ENCODE measurements at places on chromosomes 2 and 18. TPM values are rescaled to one million over a fixed set of nuclear protein-coding genes. Genes with fewer than 3 reads are reported as not detected.

Gene PPIL3
- 52.4 TPM for total RNA-seq

Gene SLC4A5
- 2.1 TPM for total RNA-seq

Gene PDE11A
- total RNA-seq = 0.39 TPM

Gene DOK6
- 7.0 TPM for total RNA-seq

Gene DQX1
- 0.59 TPM for total RNA-seq

Gene CYP1B1
- 14.1 TPM for total RNA-seq

Gene RESP18
- not detected for total RNA-seq

Gene CHMP3
- 46.2 TPM for total RNA-seq

Gene WIPF1
- total RNA-seq = 32.4 TPM

Gene NT5DC4
- total RNA-seq = not detected

Gene FTCDNL1
- total RNA-seq = 2.2 TPM

DNA sequence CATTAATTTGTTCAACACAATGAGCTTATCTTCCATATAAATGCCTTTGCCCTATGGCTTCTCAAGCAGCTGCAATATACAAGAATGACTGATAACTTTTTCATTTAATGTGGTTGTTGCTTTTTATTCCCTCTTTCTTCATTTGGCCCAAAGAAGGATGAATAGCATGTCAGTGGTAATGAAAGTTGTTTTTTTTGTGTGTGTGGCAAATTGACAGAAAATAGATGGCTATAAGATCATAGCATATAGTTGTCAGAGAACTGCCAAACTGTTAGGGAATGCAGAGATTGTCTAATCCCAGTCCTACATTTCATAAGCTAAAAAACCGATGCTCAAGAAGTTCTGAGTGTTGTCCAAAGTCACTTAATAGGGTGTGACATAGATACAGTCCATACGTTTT is 244.3 kb downstream of the ACTR3 start:
- DNase-seq = no peak

DNA sequence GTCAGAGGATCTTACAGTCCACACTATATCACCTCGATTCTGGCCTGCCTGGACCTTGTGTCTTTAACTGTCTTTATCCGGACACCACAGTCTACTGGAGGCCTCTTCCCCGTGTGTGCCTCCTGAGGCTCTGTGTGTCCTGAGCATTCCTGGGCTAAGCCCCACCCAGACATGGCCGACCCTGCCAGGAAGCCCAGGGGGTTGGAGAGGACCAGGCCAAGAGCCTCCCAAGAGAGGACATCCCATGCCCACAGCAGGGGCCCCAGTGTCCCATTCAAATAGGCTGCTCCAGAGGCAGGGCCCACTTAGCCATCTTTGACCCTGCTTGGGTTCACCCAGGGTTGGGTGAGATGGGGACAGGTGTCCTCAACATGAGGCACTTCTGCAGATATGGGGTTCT is 84.7 kb upstream of the OTOS start:
- DNase-seq = no peak

- no peak for DNase-seq
Observed at GRCh38 chr2:61948661-61949457, 43.4 kb downstream of the COMMD1 start.

- no peak for DNase-seq
Observed at GRCh38 chr2:220948579-220948978, 623.5 kb downstream of the EPHA4 start.

GRCh38 chr2:120257522-120257921 is 4.9 kb downstream of the RALB start:
- no peak for DNase-seq

DNA sequence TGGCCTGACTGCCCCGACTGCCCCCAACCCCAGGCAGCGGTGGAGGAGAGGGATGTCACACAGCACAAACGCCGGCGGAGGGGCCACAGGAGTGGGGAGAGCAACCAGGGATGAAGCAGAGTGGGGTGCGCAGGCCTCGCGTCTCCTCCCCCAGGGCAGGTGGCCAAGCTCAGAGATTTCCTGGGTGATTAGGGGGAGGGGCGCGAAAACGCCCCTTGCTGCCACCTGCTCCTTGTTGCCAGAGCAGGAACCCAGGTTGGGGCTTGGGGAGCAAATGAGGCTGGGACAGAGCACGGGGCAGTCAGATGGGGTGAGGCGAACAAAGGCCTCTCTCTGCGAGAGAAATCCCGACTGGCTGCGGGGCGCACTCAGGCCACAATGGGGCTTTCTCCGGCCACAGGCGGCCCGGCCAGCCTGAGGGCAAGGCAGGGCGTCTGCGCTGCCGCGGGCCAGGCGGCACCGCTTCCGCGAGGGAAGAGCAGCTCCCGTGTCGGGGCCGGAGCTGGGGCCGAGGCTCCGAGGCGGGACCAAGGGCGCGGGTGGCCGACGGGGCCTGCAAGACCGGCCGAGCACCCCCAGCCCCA is 11.5 kb downstream of the TEX44 start:
- peak; percentile 58 for DNase-seq

DNA sequence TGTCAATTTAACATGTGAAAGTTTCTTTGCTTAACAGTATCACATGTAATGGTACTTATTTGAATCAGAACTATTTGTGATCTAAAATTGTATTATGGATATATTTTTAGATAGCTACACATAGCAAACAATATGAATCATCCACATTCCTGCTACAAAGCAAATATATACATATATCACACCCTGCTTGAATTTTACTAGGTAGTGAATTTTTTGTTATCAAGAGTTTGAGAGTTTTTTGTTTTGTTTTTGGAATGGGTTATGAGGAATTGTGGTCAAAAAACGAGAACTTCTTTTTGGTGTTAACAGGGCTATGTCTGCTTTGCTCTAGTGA is 635.7 kb downstream of the NRXN1 start:
- no peak for DNase-seq

DNA sequence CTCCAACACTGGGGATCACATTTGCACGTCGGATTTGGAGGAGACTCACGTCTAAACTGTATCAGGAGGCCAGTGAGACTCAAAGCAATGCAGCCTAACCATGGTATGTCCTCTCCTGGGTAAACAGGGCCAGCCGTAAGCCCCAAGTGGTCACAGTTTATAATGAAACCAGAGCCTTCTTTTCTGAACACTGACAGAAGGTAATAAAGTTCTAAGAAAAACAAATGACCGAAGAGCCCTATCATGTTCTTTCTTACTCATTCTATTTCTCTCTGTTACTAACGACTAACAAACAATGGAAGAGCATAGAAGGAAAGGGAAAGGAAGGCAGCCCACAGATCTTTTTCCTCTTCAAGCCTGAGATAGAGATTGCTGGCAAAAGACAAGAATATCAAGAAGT is 796.8 kb upstream of the SOX11 start:
- no peak for DNase-seq

DNA sequence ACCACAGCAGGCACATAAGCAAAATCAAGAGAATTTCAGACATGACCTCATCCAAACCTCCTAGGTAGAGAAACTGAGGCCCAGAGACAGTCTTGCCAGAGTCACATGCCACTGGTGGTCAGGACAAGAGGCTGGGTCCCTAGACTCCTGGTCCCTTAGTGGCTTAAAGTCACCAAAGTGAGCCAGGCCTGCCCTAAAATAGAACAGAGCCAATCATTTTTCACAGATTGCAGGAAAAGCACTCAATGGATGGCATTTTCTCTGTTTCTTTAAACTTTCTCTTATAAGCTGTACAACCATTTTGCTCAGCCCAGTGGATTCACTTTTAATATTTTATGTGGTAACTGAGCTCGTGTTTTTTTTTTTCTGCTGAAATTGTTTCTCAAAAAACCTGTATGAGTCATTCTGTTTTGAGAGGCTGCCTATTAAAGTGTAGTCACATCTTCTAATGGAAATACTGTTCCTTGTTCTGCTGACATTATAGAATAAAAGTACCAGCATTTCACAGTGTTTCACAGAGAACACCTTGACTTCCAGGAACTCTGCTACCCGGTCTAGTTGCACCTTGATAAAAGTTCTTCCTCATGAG is 29.6 kb downstream of the STEAP3 start:
- DNase-seq = no peak

GRCh38 chr2:239802185-239802649 is 222.9 kb downstream of the NDUFA10 start:
- no peak for DNase-seq

DNA sequence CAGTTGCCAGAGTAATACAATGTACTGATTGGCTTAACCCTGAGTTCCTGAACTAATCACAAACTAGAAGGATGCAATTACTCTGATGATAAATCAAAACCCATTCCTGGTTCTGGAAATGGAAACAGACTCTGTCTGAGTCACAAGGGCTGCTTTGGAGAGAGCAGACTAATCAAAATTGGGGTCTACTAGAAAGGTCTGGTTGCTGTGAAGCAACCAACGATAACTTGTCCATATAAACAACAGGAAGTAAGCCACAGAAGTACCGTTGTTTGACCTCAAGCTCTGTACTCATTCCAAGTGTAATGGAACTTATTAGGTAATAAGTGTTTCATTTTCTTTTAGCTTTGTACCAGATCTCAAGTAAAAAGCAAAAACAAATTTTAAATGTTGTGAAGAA is 49.7 kb downstream of the RASGRP3 start:
- DNase-seq = no peak

DNA sequence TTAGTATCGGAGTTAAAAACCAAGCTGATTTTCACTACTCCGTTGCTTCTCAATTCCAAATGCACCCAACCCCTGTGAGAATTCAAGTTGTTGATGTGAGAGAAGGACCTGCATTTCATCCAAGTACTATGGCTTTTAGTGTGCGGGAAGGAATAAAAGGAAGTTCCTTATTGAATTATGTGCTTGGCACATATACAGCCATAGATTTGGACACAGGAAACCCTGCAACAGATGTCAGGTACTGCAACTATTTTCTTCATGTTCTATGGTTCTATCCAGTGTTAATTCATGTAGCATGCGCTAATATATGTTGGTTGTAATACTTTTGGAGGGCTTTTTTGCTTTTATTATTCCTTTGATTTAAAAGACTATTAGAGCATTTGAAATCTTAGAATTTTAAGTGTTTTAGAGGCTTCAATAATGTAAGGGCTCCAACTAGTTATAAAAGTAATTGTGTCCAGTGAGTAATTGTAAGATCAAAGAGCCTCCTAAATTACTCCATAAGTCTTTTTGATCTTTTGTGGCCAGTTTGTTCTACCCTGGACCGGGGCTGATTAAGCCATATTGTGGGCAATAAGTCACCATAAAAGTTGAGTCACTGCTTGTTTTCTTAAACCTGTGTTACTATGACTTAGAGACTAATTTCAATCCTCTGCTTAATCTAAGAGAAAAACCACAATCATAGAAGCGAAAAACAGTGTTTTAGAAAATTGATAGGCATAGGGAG is 22.9 kb downstream of the DSG4 start:
- DNase-seq = no peak

DNA sequence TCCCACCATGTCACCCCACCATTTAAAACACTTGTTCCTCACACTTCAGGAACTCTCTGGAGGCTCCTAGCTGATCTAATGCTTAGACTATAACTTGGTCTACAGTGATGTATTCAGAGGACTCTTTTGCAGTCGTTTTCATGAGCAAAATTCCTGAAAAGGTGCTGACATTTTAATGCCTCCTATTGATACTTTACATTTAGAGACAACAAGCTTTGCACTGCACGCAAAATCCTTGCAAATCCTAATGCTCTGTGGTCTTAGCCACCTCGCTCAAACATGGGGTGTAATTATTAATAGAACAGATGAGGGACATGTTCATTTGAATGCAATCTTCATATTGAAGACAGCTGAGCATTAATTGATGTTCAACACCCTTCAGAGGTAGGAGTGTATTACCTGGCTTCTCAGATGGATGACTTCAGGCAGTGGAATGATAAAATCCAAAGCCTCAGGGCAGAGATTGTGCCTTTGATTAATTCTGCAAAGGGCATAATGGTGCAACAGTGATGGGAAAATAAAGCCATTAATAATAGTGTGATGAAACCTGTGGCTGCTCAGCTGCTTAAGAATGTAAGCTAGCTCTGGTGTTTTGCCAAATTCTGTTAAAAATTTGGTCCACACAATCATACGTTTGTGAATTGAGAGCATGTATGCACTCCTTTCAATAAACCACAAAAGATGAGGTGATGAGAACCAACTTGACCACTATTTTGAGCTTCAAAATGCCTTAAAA is 5.4 kb downstream of the CTAGE1 start:
- DNase-seq = no peak

DNA sequence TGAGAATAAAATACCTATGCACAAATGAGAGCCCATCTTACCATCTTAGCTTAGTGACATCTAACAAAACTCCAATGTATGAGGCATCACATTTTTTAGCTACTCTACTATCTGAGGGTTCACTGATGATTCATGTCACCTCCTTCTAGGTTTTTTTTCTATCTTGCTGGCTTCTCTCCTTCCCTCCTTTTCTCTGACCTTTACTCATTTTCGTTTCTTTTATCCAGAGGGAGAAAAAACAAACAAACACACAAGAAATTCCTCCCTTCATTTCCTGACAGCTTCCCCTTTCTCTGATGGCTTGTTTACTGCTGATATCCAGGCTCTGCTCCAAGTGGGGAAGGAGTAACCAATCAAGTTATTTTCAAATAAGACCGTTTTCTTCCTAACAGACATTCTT is 115.1 kb downstream of the UBE2E3 start:
- no peak for DNase-seq

- no peak for DNase-seq
Observed at GRCh38 chr18:8717011-8717770, 11.8 kb downstream of the MTCL1 start.

DNA sequence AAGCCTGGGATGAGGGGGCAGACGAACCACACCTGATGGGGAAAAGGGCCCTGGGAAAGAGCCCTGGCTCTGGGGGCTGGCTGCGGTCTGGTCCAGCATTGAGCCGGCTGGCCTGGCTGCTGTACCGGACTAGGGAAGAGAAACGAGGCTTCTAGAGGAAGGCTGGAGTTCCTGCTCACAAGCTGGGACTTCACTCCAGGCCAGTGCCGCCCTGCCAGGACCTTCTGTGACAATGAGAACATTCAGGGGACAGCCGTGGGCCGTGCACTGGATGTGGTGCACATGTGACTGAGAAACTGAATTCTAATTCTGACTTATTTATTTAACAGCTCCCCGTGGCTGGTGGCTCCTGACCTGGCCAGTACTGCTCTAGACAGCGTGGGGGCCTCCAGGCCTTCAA is 269.3 kb downstream of the HDAC4 start:
- no peak for DNase-seq

- no peak for DNase-seq
Observed at GRCh38 chr18:21146016-21146415, 34.4 kb upstream of the ROCK1 start.

- no peak for DNase-seq
Observed at GRCh38 chr2:24917086-24917485, 3.0 kb downstream of the ADCY3 start.

GRCh38 chr2:941871-942270 is 8.8 kb upstream of the SNTG2 start:
- no peak for DNase-seq

- no peak for DNase-seq
Observed at GRCh38 chr2:216858312-216858711, 1.6 kb downstream of the TNP1 start.

- no peak for DNase-seq
Observed at GRCh38 chr2:56227811-56228210, 44.0 kb downstream of the CCDC85A start.

GRCh38 chr2:64457524-64457923 is 3.6 kb downstream of the LGALSL start:
- no peak for DNase-seq

- DNase-seq = no peak
Observed at GRCh38 chr2:176117162-176117822, 714 bp downstream of the HOXD10 start.

- no peak for DNase-seq
Observed at GRCh38 chr2:127218812-127219170, 1.3 kb downstream of the CYP27C1 start.

GRCh38 chr2:40202798-40203400 is 249.0 kb downstream of the SLC8A1 start:
- DNase-seq = peak; percentile 46

GRCh38 chr2:150030436-150031190 is 443.0 kb upstream of the MMADHC start:
- DNase-seq = no peak

GRCh38 chr2:21280793-21281192 is 157.0 kb downstream of the TDRD15 start:
- DNase-seq = no peak
